Umbilical cord (tissue), 2 donors: ENCODE measurements at places on chromosomes 16 and 17.

GRCh38 chr16:67879462-67879861 lies 5.2 kb upstream of the NRN1L start:
- no peak for DNase-seq

GRCh38 chr16:19696328-19696727 lies 21.7 kb downstream of the KNOP1 start:
- peak; percentile 62 for DNase-seq

DNA sequence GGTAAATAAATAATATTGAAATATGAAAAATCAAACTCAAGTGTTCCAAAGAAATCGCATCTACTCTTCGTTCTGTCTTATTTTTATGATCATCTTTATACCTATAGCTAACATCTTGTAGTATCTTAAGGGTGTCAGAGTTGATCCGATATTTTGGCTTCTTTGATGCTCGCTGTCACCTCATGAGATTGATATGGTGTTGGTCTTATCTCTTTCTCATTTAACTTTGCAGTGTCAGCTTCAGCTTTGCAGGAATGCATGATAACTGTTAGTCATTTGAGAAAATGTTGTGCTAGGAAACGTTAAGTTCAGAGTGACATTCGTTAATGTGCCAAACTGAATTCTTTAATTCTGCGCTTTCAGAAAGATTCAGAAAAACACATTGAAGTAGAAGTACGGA lies 19.4 kb downstream of the NOL11 start:
- DNase-seq, result no peak

DNA sequence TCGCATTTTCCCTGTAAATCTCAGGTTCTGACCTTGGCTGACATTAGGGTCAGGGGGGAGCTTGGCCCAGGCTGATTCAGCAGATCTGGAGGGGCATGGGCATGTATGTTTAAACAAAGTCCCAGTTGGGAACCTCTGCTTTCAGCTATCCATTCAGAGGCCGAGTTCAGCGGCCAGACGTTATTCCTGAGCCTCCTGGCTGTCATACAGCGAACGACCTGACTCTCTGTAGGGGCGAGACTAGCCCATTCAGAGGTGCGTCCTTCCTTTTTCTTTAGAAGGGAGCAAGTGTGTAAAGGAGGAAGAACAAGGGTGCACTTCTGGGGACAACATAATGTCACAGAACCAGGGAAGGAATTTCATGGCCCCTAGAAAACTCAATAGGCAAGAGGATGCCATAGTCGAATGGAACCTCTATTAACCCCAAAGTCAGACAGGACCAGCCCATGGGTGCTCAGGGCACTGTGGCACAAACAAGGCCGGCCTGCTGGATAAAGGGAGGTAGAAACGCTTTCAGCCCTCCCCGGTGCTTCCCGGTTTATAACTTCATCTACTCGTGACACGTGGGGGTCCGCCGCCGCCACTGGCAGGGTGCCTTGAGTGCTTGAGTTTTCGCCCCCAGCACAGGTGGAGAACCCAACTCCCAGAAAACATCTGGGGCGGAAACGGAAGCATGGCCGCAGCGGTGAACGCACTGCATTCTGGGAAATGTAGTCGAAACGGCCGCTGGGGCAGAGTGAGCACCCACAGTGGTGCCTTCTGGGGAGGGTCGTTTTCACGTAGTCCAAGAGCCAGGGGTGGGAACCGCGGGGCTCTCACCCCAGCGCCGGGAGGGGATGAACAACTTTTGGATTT lies 33.2 kb upstream of the PLCG2 start:
- peak; percentile 77 for DNase-seq

DNA sequence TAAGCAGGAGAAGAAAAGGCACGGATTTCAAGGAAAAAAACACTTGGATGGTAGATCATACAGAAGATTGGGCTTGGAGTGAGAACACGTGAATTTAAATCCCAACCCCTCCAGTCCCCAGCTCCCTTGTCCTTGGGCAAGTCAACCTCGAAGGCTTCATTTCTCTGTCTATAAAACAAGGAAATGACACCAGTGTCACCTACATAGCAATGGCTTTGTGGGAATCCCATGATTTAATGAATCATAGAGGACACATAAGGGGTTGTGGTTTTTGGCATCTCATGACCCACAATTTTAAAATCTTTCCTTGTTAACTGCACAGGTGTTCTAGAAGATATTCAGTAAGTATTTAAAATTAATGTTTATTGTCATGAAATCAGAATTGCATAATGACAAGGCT lies 8.2 kb upstream of the CCL2 start:
- DNase-seq, result no peak

- DNase-seq, result no peak
Measured at GRCh38 chr17:69757688-69758430, 317.2 kb upstream of the KCNJ16 start.

DNA sequence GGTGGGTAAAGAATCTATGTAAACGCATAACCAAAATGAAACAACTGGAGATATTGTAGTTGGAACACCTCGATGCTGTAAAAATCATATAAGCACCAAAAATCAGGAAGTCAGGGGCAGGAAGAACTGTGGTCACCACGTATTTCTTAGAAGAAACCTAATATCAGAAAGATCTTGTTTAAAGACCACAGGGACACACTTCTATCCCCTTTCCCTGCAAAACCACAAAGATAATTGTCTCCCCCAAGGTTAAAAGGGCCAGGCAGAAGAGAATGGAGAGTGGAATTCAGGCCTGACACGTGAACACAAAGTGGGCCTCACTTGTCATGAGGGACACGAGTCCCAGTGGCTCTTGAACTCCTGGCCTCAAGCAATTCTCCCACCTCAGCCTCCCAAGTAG lies 68.1 kb downstream of the GSG1L start:
- no peak for DNase-seq

DNA sequence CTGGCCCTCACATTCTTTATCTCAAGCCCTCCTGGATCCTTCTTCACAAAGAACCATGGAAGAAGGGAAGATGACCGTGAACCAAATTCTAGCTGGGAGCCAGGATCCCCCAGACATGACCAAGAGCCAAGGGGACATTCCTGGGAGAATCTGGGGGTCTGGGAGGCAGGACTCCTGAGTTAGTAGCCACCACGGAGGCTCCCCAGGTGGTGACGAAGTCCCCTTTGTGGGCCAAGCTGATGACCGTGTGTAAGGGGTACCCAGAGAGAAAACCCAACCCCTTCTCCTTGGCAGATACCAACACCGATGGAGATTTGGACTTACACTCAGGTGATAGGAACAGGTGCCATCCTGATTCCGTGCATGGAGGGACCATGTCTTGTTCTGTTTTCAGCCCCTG lies 6.8 kb upstream of the GFAP start:
- DNase-seq, result no peak

DNA sequence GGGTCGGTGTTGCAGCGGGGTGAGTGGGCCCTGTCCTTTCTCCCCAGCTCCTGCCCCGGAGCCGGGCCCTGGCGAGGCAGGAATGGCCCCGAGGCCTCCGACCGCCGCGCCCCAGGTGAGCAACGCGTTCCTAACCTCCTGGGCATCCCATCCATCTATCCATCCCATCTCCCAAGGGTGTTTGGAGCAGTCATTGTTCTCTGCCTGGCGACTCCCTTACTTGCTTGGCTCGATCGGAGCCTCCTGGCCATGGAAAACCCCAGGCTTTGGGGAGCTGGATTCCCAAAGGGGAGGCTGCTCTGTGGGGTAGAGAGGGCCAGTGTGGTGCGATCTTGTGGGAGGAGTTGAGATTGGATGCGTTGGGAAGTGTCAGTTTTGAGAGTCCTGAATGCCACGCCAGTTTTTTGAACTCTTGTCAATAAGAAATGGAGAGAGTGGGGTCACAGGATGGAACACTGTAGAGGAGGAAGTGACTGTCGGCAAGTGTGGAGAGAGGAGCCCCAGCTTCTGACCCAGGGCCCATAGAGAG lies 684 bp downstream of the ZFP90 start:
- DNase-seq, result peak; percentile 25

GRCh38 chr17:29140051-29140621 lies 40.1 kb downstream of the MYO18A start:
- peak; percentile 91 for DNase-seq

- no peak for DNase-seq
Measured at GRCh38 chr17:4902540-4902939, 358 bp downstream of the CHRNE start.

GRCh38 chr17:55275894-55276804 lies 11.4 kb downstream of the HLF start:
- DNase-seq, result no peak

DNA sequence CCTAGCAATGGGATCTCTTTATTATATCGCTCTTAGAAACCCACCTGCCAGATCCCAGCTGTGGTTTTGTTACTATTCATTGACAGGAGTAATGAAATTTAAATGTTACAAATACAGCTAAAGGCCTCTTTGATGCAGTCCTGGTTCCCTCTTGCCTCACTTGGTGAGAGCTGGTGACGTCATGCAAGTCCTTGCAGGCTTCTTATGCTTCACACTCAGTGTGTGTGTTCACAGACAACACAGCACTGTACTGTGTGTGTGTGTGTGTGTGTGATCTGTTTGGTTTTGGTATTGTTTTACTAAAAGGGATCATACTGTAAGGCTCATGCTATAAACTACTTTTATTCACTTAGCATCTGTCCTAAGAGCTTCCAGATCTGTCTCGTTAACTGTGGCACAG lies 75.0 kb downstream of the USP22 start:
- DNase-seq, result no peak

DNA sequence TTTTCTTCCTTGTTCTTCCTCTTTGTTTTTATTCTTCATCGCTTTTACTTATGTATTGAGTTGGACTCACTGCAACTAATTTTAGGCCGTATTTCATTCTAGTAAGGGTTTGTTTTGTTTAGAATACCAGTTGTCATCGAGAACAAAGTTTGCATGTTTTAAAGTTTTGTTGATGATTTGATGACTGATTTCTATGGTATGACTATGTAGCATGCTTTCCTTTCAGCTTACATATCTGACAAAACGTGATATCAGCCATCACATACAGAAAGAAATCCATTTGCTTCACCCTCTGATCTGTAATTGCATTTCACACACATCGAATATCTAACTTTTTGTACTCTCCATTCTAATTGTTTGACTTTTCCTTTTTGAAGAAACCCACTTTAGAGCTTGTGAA lies 4.0 kb downstream of the PRKCA start:
- DNase-seq, result no peak

- no peak for DNase-seq
Measured at GRCh38 chr17:65328567-65328966, 191.4 kb downstream of the RGS9 start.

- DNase-seq, result no peak
Measured at GRCh38 chr17:8109661-8110455, 8.5 kb downstream of the ALOXE3 start.

DNA sequence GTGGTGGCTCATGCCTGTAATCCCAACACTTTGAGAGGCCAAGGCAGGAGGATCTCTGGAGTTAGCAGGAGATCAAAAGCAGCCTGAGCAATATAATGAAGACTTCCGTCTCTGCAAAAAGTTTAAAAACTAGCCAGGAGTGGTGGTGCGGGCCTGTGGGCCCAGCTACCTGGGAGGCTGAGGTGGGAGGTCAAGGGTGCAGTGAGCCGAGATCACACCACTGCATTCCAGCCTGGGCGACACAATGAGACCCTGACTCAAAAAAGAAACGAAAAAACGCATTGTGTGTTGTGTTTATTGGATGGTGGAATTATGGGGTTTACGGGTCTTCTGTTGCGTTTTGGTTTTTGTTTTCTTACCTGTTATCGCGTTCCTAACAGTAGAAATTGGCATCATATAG lies 863 bp upstream of the DDX19A start:
- no peak for DNase-seq

- peak; percentile 44 for DNase-seq
Measured at GRCh38 chr16:19898924-19899604, 14.4 kb upstream of the GPRC5B start.

DNA sequence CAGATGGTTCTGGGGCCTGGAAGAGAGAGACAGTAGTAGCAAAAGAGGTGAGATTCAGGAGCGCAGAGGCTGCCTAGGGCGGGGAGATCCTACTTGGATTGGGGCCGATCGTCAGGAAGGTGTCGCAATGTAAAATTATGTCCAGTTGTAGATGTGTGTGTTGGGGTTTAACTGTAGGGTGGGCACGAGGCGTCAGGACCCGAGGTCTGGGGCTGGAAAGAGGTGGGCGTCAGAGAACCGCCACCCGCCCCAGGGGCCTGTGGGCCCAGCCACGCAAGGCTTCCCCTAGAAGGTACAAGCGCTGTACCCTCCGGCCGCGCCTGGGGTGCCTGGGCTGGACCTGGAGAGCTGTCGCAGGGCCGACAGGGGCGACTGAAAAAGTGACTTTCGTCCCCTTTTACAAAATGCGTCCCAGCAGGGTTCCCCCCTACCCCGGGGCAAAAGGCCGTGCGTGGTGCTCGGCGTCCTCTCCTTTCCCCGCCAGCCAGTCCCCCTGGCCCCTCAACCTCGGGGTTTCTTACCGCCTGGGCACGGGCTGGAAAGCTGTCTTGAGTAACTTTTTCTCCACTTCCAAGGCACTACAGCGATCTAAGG lies 2.8 kb downstream of the IRX3 start:
- DNase-seq, result no peak

- DNase-seq, result no peak
Measured at GRCh38 chr17:19335951-19336631, 26.4 kb downstream of the B9D1 start.

DNA sequence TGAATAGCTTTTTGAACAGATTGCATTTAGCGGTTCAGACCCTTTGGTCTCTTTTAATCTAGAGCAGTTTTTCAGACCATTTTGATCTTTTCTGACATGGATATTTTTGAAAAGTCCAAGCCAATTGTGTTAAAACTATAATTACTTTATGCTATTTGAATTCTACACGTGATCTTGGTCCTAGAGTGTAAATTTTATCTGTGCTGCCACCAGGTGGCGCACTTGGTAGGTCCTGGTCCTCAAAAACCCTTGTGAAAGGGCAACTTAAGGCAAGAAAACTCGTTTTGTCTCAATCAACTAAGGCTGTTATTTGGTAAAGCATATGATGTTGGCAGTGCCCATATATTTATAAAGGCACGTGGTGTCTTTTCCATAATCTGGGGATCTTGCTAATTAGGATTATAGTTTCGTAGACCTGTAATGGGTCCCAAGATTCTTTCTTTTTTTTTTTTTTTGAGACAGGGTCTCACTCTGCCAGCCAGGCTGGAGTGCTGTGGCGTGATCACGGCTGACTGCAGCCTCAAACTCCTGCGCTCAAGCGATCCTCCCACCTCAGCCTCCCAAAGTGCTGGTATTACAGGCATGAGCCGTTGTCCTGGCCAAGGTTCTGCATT lies 43.9 kb upstream of the TEX2 start:
- DNase-seq, result peak; percentile 61

- DNase-seq, result peak; percentile 51
Measured at GRCh38 chr17:50830994-50831393, 4.4 kb upstream of the WFIKKN2 start.

GRCh38 chr16:49599281-49599680 lies 225.7 kb downstream of the C16orf78 start:
- no peak for DNase-seq

GRCh38 chr17:27496437-27496943 lies 40.2 kb downstream of the KSR1 start:
- DNase-seq, result peak; percentile 50

DNA sequence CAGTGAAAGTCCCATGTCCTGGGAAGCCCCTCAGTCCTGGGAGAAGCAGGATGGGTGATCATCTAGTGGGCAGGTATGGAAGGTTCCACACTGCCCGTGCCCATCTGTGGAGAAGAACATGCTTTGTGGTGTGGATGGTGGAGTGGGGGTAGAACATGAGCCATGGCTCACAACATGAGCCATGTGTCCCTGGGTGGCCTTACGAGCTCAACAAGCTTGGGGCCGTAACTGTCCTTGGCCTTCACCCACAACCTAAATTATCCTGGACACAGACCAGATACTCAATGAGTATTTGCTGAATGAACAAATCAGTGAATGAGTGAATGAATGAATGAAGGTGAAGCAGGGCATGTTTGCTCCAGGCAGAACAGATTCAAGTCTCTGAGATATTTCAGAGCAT lies 13.5 kb downstream of the SOX8 start:
- no peak for DNase-seq

- DNase-seq, result peak; percentile 97
Measured at GRCh38 chr16:88461331-88462269, 8.5 kb downstream of the ZFPM1 start.
